ENCODE measurements at places on chromosomes 2 and 18. TPM values are rescaled to one million over a fixed set of nuclear protein-coding genes. Genes with fewer than 3 reads are reported as not detected.

The TGFA gene
- total RNA-seq, result not detected

The LDLRAD4 gene
- total RNA-seq, result 0.73 TPM

The B3GNT7 gene
- not detected for total RNA-seq

The ST8SIA3 gene
- total RNA-seq, result not detected

The CBLN2 gene
- not detected for total RNA-seq

The GALR1 gene
- not detected for total RNA-seq

The CYTIP gene
- total RNA-seq, result not detected

The LBX2 gene
- total RNA-seq, result 3.3 TPM

The SGPP2 gene
- total RNA-seq, result not detected

The TGFBRAP1 gene
- total RNA-seq, result 20.1 TPM

The TTR gene
- total RNA-seq, result not detected

The NEU4 gene
- total RNA-seq, result not detected

The PLA2R1 gene
- total RNA-seq, result 7.7 TPM

The DSC3 gene
- total RNA-seq, result under 0.01 TPM

The MBD5 gene
- total RNA-seq, result 25.0 TPM

The MAB21L4 gene
- total RNA-seq, result not detected

The DUSP19 gene
- 2.2 TPM for total RNA-seq

The CAPN14 gene
- total RNA-seq, result under 0.01 TPM

The PROM2 gene
- 0.20 TPM for total RNA-seq

The CENPO gene
- 30.3 TPM for total RNA-seq

The TEX44 gene
- total RNA-seq, result not detected

The TDRD15 gene
- total RNA-seq, result not detected

The DIPK1C gene
- not detected for total RNA-seq

The GKN1 gene
- not detected for total RNA-seq

The BOLL gene
- total RNA-seq, result not detected

The ATRAID gene
- total RNA-seq, result 144 TPM

The MYO1B gene
- total RNA-seq, result 189 TPM

The LIMS2 gene
- total RNA-seq, result 0.78 TPM

The GRP gene
- not detected for total RNA-seq

The CD207 gene
- total RNA-seq, result not detected

The FBXO15 gene
- total RNA-seq, result 0.37 TPM

The SERPINB4 gene
- total RNA-seq, result under 0.01 TPM

The PRKRA gene
- total RNA-seq, result 47.0 TPM

The POTEI gene
- not detected for total RNA-seq

The YES1 gene
- 81.9 TPM for total RNA-seq

Measured in subcutaneous preadipocyte (primary cell).